Activated T-cell treated with anti-CD3 and anti-CD28 coated beads, Interleukin-2, amount 50 U/mL, for 4 hours (primary cell): ENCODE measurements at places on chromosomes 7 and 10. TPM values are rescaled to one million over a fixed set of nuclear protein-coding genes. Genes with fewer than 3 reads are reported as not detected.

- DNase-seq: peak; percentile 66
Observed at GRCh38 chr10:80453842-80454512, at the start of gene TSPAN14. Gene TSPAN14, plus strand, starts transcription at chr10:80454310. Its CDS starts 34,924 bp downstream, at chr10:80489234.

- DNase-seq: no peak
Observed at GRCh38 chr10:22856444-22857074, 71.3 kb upstream of the ARMC3 start.

- DNase-seq: no peak
Observed at GRCh38 chr10:122191936-122192541, 79.1 kb upstream of the BTBD16 start.

- DNase-seq: no peak
Observed at GRCh38 chr7:107503687-107504086, 33.8 kb downstream of the GPR22 start.

- DNase-seq: no peak
Observed at GRCh38 chr10:86281396-86281795, 85.2 kb downstream of the GRID1 start.

- DNase-seq: no peak
Observed at GRCh38 chr10:105797234-105797890, 1156.3 kb downstream of the SORCS3 start.

DNA sequence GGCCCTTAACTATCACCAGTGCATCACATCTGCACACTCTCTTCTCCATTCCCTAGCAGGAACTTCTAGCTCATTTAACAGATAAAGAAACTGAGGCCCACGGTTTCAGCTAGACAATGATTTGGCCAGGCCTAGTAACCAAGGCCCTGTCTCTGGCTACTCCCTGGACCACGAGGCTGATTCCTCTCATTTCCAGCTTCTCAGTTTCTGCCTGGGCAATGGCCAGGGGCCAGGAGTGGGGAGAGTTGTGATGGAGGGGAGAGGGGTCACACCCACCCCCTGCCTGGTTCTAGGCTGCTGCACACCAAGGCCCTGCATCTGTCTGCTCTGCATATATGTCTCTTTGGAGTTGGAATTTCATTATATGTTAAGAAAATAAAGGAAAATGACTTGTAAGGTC, 13.5 kb downstream of the AQP1 start:
- DNase-seq: peak; percentile 2

DNA sequence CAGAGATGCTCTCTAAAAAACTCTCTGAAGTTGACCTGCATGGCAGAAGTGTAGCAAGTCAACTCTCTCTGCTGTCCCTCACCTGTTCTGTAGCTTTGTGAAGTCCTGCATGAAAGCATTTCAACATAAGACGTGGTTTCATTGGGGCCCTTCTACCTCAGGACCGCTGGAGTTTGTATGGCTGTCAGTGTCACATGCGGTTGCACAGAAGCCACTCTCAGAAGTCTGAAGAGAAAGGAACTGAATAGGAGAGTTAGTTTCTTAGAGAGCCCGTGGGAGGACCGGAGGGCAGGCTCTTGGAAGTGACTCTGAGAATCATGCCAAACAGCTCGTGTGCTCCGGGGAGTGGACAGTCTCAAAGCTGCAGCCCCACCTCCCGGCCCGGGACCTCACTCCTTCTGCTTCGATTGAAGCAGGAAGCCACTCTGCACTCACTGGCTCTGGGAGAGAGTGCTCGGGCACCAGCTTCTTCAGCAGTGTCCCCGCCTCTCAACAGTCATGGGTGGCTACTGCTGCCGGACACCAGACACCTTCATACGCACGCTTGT, 486.7 kb downstream of the SDK1 start:
- DNase-seq: no peak

The FAM24B gene
- total RNA-seq: 4.8 TPM

The RBP4 gene
- 1.5 TPM for total RNA-seq

The CHN2 gene
- total RNA-seq: 1.1 TPM
